Stimulated activated naive CD8-positive, alpha-beta T cell treated with anti-CD3 and anti-CD28 coated beads, Interleukin-15, Interleukin-2, amounts not matched to agents 100 U/mL and 50 U/mL, for 24 hours (primary cell): ENCODE measurements at places on chromosomes 13 and 19.

GRCh38 chr19:23262920-23263319, 12.7 kb upstream of the ZNF724 start:
- no peak for DNase-seq

GRCh38 chr13:78317030-78317429, 286.3 kb downstream of the POU4F1 start:
- no peak for DNase-seq

DNA sequence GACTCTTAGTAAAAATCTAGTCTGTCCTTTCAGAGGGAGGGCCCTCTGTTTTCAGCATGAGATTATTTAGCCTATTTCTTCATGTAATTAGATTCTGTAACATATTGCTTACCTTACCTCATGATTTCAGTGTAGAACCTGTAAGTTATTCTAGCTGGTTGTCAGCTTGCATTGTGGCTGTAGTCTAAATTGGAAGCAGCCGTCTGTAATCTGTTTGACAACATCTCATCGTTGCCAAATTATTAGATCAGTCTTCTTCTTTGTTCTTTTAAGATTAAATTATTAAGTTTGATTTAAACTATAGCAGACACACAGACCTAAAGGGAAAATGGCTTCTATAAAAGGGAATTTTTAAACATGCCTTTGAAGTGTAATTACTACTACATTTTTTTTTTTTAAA, 34.8 kb downstream of the SLAIN1 start:
- DNase-seq = no peak

DNA sequence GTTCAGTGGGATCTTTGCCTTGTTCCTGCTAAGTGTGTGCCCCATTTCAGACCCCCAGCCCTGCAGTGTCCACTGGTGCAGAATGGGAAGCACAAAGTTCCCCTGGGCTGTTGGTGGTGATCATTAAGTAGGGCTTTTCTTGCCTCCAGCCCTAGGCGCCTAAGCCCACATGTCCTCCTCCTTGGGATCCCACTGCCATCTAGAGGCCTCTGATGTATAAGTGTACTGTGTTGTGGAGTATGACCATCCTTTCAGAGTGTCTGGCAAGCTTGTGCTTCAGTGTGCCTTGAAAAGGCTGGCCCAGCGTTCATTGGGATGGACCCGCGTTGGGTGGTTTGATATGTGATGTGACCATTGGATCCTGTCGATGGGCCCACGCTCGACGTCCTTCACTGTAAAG, 71.2 kb downstream of the WASF3 start:
- peak; percentile 5 for DNase-seq

DNA sequence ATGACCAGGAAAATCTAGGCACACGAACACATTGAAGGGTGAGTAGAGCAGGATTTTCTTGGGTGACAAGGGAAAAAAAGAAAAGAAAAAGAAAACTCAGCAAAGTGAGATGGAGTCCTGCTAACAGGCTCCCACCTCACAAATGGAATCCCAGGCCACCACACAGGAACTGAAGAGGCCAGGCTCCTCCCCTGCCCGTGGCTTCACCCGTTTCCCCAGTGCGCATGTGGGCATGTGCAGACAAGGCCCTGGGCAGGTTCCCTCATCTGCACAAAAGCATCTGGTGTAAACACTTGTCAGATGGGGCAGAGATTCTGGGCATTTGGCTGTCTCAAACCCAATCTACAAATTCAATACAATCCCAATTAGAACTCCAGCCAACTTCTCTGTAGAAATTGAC, 24.5 kb downstream of the CFAP97D2 start:
- DNase-seq = no peak

GRCh38 chr13:64912141-64912540, 2318.0 kb downstream of the PCDH9 start:
- DNase-seq = no peak

DNA sequence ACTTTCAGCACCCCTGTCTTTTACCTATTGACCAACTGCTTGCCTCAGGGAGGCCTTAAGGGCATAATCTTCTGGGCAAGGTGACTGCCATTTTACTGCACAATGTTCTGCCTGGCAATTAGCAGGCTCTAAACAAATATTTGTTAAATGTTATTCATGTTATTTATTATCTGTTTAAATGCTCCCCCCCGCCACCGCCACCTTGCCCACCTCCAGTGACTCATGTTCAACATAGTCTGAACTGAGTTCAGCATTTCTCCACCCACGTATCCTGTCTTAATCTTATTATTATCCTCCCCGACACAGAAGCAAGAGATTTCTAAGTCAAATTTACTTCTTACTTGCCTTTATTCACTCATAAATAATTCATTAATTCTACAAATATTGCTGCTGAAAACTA, 144.8 kb downstream of the LIG4 start:
- no peak for DNase-seq
